ENCODE measurements at places on chromosomes 16 and 17.
A peak's percentile ranks its signal among the peaks of the same experiment; 100 is the strongest.

- peaks cover 12% of the 10 kb centered on the region for H3K27me3 ChIP-seq
- no peak overlapping the region for H3K27ac ChIP-seq
- DNase-seq = peak; percentile 56
- H3K4me3 ChIP-seq = no peak overlapping the region
- peaks cover 20% of the 10 kb centered on the region for H3K4me1 ChIP-seq
Observed at GRCh38 chr16:67155295-67156142, 4.2 kb downstream of the TRADD start.

DNA sequence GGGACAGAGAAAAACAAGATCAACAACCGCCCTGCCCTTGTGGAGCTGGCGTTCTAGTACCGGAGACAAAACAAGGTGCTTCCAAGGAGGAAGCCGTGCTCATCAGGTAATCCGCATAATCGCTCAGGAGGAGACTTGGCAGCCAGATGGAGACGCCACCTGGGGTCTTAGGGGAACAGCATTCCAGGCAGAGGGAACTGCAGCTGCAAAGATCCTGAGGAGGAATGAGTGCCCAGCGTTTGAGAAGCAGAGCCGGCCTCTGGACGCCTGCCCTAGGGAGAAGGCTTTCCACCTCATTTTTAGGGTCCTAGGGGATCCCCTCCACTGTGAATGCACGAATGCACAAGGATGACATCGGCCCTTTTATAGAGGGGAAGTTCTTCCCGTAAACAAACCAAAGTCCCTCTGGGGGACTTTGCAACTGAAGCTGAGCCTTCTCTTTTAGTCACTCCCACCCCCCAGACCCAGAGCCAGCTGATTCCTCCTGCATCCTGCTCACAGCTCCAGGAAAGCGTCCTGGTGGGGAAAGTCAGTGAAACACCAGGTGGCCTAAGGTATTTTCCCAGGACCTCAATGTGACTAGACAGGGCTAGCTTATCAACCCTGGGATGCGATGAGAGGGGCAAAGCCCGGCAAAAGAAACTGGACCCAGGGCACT, 13.2 kb upstream of the MPRIP start:
- peaks cover 57% of the 10 kb centered on the region for H3K4me1 ChIP-seq
- DNase-seq = no peak
- H3K36me3 ChIP-seq = no peaks in the 10 kb centered on the region
- peaks cover 5% of the 10 kb centered on the region for H3K27me3 ChIP-seq
- no peak overlapping the region for H3K4me3 ChIP-seq

GRCh38 chr16:71974068-71974818, 26.0 kb downstream of the PKD1L3 start:
- DNase-seq = no peak
- no peak overlapping the region for H3K4me3 ChIP-seq
- no peak overlapping the region for H3K27ac ChIP-seq
- 0 out of 2 replicates have a peak, but pooled peaks cover 5% of the 10 kb centered on the region for H3K4me1 ChIP-seq
- peaks cover 27% of the 10 kb centered on the region for H3K27me3 ChIP-seq

DNA sequence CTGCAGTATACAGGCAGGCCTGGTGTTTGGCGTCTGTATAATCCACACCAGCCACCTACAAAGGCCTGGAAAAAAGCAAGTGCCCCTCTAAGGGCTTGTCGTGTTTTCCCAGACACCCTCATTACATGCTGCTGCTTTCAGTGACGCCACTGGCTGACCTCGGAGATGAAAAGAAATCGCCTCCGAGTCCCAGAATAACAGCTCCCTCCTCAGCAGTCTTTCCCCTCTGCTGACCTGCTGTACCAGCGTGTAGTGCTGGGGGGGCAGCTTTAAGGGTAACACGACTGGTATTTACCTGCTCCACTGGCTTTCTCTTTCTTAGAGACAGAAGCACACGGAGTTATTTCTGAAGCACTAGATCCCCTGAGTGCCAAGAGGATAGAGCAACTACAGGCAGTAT, 296.8 kb downstream of the GRIN2A start:
- no peaks in the 10 kb centered on the region for H3K36me3 ChIP-seq
- H3K27ac ChIP-seq = no peak overlapping the region
- no peak for DNase-seq
- no peaks in the 10 kb centered on the region for H3K27me3 ChIP-seq
